ENCODE measurements at places on chromosomes 5 and 9.

DNA sequence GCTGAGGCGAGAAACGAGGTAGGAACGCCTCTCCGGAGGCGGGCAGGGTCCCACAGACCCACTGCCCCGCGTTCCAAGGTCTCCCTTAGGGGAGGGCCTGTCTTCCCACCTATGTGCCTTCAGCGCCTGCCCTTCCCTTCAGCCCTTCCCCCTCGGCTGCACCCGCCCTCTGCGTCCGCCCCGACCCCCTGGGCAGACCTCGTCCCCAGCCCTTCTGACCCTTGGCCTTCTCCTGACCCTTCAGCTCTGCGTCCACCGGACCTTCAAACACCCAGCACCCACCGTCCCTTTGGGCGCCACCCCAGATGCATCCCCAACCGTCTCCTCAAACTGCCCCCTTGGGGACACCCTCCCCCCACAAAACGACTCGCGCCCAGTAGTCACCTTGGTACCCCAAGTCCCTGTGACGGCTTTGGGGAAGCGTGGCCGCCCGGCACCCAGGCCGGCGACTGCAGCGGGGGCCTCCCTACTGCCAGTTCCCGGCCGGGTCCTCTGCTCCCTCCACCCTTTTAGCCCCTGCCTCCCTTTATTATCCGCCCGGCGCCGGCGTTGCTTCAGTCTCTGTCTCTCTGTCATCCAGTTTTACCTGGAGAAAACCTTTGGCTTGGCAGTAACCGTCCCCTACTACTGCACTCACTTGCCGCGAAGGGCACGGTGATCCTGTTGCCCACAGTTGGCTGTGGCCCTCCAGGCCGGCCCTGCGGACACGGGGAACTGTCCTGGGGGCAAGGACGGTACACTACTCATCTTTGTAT is 421 bp downstream of the RUSC2 start:
- peak; percentile 28 for DNase-seq

DNA sequence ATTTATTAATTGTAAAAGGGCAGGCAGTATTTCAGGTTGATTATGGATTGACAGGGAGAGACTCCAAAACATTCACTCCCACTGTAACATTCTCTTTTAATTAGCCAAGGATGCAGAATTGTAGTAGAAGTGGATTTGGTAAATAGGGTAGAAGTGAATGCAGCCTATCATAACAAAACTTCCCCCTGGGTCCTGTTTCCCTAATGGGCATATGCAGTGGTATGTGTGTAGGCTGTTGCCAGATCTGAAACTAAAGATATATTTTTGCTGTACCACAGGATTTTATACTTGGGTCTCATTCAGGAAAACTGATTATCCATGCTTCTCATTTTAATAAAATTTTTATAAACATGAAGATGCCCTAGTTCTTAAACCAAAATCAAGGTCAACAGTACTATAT is 351.2 kb downstream of the KDM4C start:
- no peak for DNase-seq

- DNase-seq, result no peak
These were observed 21.7 kb upstream of the CYSTM1 start for GRCh38 chr5:140153255-140153654.

DNA sequence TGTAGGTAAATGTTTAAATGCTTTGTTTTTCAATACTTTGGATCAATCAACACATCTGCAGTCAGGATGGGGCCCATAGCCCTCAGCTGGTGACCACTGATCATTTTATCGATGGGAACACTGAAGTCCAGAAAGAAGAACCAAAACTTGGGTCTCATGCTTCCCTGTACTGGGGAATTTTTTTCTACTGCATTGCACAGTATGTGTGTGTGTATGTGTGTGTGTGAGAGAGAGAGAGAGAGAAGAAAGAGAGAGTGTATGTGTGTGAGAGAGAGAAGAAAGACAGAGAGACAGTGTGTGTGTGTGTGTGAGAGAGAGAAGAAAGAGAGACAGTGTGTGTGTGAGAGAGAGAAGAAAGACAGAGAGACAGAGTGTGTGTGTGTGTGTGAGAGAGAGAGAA is 202.9 kb upstream of the MSX2 start:
- no peak for DNase-seq

- peak; percentile 37 for DNase-seq
These were observed 17.7 kb upstream of the IL6ST start for GRCh38 chr5:56012281-56012963.

GRCh38 chr5:113202287-113202686 is 225.7 kb downstream of the DCP2 start:
- DNase-seq, result no peak

GRCh38 chr9:114370968-114371320 is 16.8 kb downstream of the AKNA start:
- DNase-seq, result no peak

GRCh38 chr5:151617841-151618710 is 26.9 kb upstream of the FAT2 start:
- DNase-seq, result no peak

GRCh38 chr9:21381448-21382339 is 3.5 kb downstream of the IFNA2 start:
- peak; percentile 46 for DNase-seq

DNA sequence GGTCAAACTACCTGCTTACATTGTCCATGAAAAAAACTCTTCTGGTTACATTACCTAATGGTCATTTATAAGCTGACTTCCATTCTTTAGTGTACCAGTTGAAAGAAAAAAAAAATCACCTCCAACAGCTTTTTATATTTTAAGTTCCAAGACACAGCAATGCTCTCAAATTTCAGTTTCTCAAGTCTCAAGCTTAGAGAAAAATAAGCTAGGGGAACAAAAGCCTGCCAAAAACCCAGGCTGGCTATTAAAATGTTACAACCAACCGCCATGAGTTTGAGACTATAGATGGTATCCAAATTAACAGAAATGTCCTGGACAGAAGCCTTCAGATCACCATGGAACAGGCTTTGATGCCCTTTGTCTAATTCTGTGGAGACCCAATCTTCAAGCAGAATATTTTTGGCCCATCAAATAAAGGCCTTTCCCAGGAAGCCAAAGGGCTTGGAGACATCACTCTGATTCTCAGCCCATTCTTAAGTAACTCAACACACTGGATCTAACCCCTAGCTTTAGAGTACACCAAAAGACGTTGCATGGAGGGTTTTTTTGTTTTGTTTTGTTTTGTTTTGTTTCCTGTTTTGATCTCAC is 343.7 kb downstream of the GLIS3 start:
- DNase-seq, result no peak

DNA sequence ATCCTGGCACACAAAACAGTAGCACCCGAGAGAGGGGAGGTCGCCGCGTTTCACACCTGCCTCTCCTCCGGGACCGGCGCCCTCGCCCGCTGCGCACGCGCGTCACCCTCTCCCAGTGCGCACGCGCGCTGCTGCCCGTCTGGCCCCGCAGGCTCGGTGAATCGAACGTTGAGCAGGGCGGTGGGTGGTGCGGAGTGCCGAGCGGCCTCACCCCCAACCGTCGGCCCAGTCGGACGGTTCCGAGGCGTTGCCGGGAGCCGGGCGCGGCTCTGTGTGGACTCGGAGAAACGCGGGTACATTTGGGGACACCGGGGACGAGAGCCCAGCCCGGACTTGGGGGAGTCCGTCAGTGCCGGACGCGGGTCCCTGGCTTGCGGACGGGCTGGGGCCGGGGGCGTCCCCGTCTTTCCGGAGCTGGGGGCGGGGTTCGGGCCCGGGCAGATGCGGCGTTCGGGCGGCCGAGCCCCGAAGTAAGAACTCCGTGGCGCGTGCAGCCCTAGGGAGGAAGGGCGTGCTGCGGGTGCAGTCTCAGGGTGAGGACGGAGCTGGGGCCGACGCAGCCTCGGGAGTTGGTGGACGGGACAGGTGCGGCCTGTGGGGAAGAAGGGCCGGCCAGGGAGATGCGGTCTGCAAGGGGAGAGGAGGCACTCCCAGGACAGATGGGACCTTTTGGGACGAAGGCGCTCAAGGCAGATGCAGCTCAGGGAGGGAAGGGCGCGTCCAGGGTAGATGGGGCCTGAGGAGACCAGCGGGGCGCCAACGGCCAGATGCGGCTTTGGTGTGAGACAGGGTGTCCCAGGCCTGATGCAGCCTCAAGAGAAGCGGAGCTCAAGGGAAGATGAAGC is at the start of gene POMT1:
TSS of gene POMT1 (plus strand) at position 138 of the 845 bp plus-strand sequence. CDS start 1,301 bp downstream, outside the sequence.
- DNase-seq, result peak; percentile 88

- peak; percentile 58 for DNase-seq
These were observed 167.7 kb upstream of the DMAC1 start for GRCh38 chr9:7967093-7967827.

- no peak for DNase-seq
These were observed 5.4 kb downstream of the KCNV2 start for GRCh38 chr9:2722715-2723114.

DNA sequence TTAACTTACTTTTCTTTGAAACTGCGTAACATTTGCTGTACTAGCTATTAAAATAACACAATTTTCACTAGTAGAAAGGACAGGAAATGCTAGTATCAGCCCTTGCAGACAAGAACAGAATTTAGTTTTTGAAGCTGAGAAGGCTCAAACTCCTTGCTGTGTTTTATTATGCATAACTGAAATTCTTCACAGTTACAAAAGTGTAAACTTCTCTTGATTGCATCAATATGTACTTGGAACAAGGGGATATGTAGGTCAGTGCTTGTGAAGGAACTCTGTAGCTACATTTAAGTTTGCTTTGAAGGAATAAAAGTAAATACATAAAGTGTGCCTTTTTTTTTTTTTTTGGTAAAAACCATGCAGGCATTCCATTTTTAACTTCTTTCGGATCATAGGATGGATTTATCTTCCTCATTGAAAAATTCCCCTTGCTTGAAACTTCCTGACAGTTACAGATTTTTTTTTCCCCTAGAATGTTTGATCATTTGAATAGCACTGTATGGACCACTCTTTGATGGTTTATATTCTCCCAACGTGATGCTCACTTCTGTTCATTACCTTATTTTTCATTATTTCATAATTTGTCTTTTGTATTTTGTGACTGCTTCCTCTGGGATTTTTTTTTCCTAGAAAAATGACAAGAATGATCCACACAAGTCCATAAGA is 94.9 kb upstream of the DAB2 start:
- DNase-seq, result no peak

GRCh38 chr9:129640086-129640870 is 1.7 kb downstream of the ASB6 start:
- no peak for DNase-seq

DNA sequence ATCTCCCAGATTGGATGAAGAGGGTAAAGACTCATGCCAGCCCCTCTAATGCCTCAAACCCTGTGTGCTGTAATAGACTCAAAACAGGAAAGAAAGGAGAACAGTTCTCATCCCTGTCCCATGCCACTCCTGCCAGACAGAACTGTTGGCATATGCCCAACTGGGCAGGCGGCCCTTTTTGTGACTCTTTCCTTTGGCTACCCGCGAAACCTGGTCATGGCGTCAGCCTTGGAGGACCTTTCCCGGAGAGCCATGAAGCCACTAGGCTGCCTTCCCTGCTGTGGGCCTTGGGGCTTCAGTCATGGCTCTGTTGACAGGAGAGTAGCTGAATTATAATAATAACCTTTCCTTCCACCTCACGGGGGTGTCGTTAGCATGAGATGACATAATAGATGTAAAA is 75.9 kb upstream of the SEMA6A start:
- no peak for DNase-seq

DNA sequence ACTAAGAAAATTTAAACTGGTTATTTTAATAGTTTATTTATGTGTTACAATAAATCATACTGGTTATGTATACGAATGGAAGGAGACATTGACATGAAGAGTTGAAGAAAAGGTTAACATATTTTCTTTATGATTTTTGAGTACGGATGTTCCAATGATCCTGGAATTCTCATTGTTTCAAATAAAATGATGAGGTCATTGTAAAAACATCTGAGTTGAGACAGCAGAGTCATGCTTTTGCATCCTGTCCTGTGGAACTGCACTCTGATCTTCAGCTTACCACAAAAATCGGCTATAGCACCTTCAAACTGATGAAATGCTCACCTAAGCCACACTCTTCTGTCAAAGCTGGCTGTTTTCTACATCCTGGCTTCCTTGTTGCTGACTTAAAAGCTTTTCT is 67.8 kb downstream of the PTCD2 start:
- DNase-seq, result no peak

GRCh38 chr9:72443855-72444254 is 77.6 kb upstream of the TMC1 start:
- DNase-seq, result peak; percentile 46

GRCh38 chr9:127087836-127088235 is 34.6 kb downstream of the ANGPTL2 start:
- DNase-seq, result no peak

DNA sequence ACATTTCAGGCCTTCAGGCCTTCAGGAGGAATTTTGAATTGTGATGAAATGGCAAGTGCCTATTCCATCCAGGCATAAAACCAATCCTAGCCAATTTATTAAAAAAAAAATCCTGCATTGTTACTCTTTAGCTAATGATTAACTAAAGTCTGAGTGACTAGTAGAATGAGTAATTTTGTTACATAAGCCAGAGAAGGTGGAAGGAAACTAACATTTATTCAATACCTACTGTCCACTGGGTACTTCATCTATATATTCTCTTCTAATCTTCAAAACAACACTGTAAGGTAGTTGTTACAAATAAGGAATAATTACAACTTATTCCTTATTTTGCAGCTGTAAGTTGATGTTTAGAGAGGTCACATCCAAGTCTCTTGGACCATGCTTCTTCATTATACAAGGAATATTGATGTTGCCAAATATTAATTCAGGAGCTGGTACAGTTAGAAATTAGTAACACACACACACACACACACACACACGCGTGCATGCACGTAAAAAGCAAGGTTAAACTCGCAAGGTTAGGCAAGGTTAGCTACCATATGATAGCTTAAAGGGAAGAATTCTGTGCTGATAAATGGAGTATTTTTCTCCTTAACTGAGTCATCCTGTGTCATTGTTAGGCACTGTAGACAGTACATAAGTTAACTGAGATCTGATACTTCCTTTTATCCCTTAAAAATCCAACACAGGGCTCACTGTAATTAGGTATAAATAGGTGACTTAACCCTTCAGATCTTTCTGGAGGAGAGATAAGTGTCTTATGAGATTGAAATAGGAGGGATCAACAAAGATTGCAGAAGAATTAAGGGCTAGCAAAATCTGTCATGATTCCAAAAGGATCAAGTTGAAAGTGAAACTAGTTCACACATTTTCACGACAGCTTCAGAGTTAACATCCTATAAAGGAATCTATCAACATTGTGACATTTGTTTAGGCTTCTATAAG is 596.9 kb downstream of the PDE4D start:
- DNase-seq, result peak; percentile 20

DNA sequence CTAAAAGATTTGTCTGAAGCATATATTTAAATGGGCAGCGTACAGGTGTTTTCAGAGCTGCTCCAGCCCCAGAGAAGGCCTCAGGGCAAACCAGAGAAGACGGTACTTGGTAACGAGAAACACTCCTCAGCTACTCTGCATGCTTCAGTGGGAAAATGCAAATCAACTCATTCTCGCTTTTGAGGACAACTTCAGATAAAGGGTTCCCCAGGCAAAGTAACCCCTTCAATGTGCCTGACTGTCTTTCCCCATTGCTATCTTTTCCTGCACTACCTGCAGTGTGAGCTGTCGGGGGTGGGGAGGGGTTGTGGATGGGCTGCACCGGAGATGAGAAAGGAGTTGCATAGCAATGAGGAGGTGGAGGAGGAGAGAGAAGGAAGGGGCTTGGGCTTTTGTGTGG is 339.7 kb upstream of the CLINT1 start:
- no peak for DNase-seq

GRCh38 chr9:130185490-130186031 is 13.4 kb downstream of the NCS1 start:
- no peak for DNase-seq

All from hematopoietic multipotent progenitor cell treated with erythropoietin and hydrocortisone succinate and interleukin-3 and kit ligand, for 6 days (in vitro differentiated cells).